Esophagus squamous epithelium (tissue), 5 donors: ENCODE measurements at places on chromosomes 4 and X.

- H3K4me3 ChIP-seq, result no peak overlapping the region
- H3K27ac ChIP-seq, result no peak overlapping the region
- no peaks in the 10 kb centered on the region for H3K27me3 ChIP-seq
- H3K36me3 ChIP-seq, result no peaks in the 10 kb centered on the region
- DNase-seq, result no peak
- no peaks in the 10 kb centered on the region for H3K4me1 ChIP-seq
Observed at GRCh38 chr4:108313546-108314339, 145.0 kb upstream of the LEF1 start.

- H3K4me3 ChIP-seq, result no peak overlapping the region
- H3K27me3 ChIP-seq, result no peaks in the 10 kb centered on the region
- no peaks in the 10 kb centered on the region for H3K4me1 ChIP-seq
- no peaks in the 10 kb centered on the region for H3K36me3 ChIP-seq
Observed at GRCh38 chrX:132188175-132188574, 31.1 kb downstream of the RAP2C start.

GRCh38 chrX:145694048-145694447 is 123.6 kb upstream of the SLITRK2 start:
- H3K4me3 ChIP-seq, result no peak overlapping the region
- no peak for DNase-seq
- H3K27ac ChIP-seq, result no peak overlapping the region
- H3K36me3 ChIP-seq, result no peaks in the 10 kb centered on the region
- no peaks in the 10 kb centered on the region for H3K27me3 ChIP-seq

GRCh38 chr4:22490718-22491315 is 25.0 kb downstream of the ADGRA3 start:
- DNase-seq, result no peak
- no peaks in the 10 kb centered on the region for H3K4me1 ChIP-seq
- no peaks in the 10 kb centered on the region for H3K27me3 ChIP-seq
- H3K36me3 ChIP-seq, result no peaks in the 10 kb centered on the region
- H3K4me3 ChIP-seq, result no peak overlapping the region

DNA sequence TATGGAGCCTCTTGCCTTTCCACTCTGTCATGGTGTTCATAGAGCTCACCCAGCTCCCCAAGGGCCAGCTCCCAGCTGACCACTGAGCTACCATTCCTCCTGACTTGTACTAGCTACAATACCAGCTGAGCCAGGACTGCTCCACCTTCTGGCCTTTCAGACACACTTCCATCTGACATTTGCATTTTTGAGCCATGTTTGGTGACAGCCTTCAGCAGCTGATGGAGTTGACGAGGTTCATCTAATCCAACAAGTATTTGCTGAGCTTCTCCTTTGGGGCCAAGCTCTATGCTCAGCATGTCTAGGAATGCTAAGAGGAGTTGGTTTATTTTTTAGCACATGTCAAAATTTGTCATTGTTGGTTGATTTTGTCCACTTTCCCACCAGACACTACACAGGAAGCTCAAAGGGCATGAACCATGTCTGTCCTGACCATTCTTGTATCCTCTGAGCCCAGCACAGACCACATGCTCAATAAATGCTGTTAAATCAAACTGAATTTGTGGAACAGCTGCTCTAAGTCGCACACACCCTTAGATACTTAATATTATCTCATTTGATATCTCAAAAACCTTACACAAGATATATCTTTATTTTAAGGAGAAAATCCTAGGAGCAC is 142.6 kb upstream of the PPARGC1A start:
- H3K4me1 ChIP-seq, result no peaks in the 10 kb centered on the region
- H3K27ac ChIP-seq, result no peak overlapping the region

DNA sequence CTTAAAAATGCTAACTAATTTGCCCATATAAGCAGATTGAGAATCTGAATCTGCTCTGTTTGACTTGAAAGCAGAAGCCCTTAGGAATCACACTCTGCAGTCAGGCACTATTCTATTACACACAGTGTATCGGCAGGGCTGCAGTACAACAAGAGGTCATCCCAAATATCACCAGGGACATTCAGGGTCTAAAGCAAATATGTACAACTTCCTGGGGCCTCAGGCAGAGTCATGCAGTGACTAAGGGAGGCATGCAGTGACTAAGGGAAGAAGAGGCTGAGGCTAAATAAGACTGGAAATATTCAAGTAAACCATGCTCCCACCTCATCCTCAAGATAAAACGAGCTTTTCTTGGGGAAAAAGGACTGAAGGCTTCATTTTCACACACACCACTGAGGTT is 20.9 kb downstream of the MAPK10 start:
- no peak overlapping the region for H3K27ac ChIP-seq
- H3K27me3 ChIP-seq, result no peaks in the 10 kb centered on the region
- H3K4me1 ChIP-seq, result no peaks in the 10 kb centered on the region
- H3K4me3 ChIP-seq, result no peak overlapping the region
- no peak for DNase-seq
- H3K36me3 ChIP-seq, result no peaks in the 10 kb centered on the region

DNA sequence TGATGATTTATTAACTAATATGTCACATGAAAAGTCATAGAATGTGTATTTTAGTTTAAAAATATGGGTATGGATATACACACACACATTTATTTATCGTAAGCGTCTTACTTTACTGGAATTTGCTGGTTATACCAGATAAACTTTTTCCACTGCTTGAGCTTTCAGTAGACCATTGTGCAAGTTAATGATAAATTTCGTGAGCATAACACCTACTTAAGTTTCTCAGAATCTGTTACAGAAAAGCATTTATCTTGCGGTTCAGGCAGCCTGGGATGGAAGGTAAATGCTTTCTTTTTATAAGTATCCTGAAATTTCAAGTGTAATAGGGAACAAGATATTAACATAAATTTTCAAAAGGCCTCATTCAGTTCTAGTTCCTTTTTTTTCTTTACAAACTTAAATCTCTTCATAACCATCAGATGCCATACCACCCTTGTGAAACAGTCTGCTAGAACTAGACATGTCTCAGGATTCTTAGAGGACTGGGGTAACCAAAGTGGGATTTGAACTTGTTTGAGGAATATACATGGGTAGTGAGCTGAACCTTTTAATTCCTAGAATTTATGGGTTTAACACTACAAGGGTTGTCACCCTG is 27.7 kb downstream of the ATP7A start:
- H3K4me1 ChIP-seq, result no peaks in the 10 kb centered on the region
- no peak overlapping the region for H3K4me3 ChIP-seq
- no peak for DNase-seq
- H3K27me3 ChIP-seq, result no peaks in the 10 kb centered on the region
- no peaks in the 10 kb centered on the region for H3K36me3 ChIP-seq

- no peaks in the 10 kb centered on the region for H3K4me1 ChIP-seq
- H3K4me3 ChIP-seq, result no peak overlapping the region
- DNase-seq, result no peak
- no peaks in the 10 kb centered on the region for H3K36me3 ChIP-seq
- H3K27me3 ChIP-seq, result no peaks in the 10 kb centered on the region
- no peak overlapping the region for H3K27ac ChIP-seq
Observed at GRCh38 chr4:14115106-14115505, 487.6 kb upstream of the BOD1L1 start.

- H3K27ac ChIP-seq, result no peak overlapping the region
- H3K4me3 ChIP-seq, result no peak overlapping the region
Observed at GRCh38 chrX:153878969-153879653, 6.9 kb downstream of the L1CAM start.

GRCh38 chr4:86924811-86925210 is 10.0 kb upstream of the AFF1 start:
- H3K4me3 ChIP-seq, result no peak overlapping the region
- no peaks in the 10 kb centered on the region for H3K27me3 ChIP-seq
- H3K27ac ChIP-seq, result no peak overlapping the region
- no peaks in the 10 kb centered on the region for H3K36me3 ChIP-seq

GRCh38 chr4:39043861-39044363 is 11.7 kb upstream of the TMEM156 start:
- H3K36me3 ChIP-seq, result no peaks in the 10 kb centered on the region
- peak overlapping the region; percentile 94 for H3K4me3 ChIP-seq
- H3K27ac ChIP-seq, result peak overlapping the region; percentile 94
- DNase-seq, result no peak

GRCh38 chr4:168601899-168602298 is 105.0 kb downstream of the PALLD start:
- no peaks in the 10 kb centered on the region for H3K36me3 ChIP-seq
- H3K27me3 ChIP-seq, result no peaks in the 10 kb centered on the region
- H3K4me1 ChIP-seq, result no peaks in the 10 kb centered on the region
- no peak overlapping the region for H3K4me3 ChIP-seq

DNA sequence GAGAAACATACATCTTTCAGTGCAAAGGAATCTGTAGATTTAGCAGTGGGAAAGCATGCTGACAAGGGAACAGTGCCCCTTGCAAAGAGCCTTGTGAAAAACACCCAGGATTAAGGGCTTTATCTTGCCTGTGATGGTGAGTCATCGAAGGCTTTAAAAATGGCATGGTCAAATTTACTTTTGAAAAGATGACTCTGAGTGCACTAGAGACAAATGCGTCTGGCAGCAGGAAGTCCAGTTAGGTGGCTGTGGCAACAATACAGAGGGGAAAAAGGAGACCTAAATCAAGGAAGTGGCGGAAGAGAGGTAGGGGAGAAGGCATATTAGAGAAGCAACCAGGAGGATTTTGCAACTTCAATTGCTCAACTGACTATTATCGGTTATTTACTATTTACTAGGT is 472.6 kb upstream of the CPEB2 start:
- H3K27ac ChIP-seq, result no peak overlapping the region
- no peaks in the 10 kb centered on the region for H3K27me3 ChIP-seq
- DNase-seq, result no peak
- H3K4me3 ChIP-seq, result no peak overlapping the region
- no peaks in the 10 kb centered on the region for H3K36me3 ChIP-seq

DNA sequence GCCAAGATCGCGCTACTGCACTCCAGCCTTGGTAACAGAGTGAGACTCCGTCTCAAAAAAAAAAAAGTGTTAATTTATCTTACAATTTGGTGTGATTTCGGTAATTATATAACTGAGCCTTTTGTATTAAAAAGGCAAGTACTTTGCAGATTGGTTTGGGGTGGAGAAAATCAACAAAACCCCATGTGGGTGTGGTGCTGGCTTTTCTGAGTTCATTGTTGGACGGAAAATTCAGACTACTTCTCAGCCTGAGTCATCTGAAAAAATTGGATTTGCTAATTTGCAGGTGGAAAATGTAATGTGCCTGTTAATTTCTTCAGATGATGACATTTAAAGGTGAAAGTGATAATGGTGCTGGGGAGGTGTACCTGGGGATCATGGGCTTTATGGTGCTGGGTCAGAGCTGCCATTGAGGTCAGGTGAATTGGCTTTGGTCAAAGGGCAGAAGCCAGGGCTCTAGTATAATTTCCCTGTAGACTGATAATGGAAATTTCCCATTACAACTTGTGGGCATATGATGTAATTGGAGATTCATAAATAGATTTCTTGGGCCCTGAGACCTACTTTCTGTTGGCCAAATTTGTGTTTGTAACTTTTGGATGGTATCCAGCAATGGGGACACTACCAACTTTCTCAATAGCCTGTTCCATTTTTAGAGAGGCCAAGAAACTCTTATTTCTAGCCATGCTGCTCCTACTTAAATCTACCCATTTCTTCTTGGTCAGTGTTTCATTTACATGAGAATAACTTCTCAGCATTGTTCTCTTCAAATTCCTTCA is 74.3 kb upstream of the TEX13D start:
- H3K27ac ChIP-seq, result no peak overlapping the region
- H3K4me1 ChIP-seq, result no peaks in the 10 kb centered on the region

GRCh38 chr4:108850219-108850649 is 87.4 kb upstream of the ETNPPL start:
- no peak overlapping the region for H3K27ac ChIP-seq
- H3K4me3 ChIP-seq, result no peak overlapping the region
- no peak for DNase-seq
- no peaks in the 10 kb centered on the region for H3K4me1 ChIP-seq

DNA sequence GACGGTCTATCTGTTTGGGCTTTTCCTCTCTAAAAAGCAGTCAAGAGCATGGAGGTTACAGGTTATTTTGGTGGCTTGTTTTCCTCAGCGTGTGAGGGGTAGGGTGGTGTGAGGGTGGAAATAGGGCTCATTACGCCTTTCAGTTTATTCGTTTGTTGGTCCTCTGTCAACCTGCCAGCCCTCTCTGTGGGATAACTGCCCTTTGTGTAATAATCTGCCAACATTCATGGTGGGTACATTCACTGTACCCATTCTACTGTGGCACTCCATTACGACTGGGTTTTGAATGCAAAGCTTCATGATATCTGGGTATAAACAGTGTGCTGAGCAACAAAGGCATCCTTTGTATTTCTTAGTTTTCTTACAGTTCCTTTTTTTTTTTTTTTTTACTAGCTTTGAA is 136.4 kb downstream of the ADGRL3 start:
- no peaks in the 10 kb centered on the region for H3K4me1 ChIP-seq
- no peaks in the 10 kb centered on the region for H3K27me3 ChIP-seq
- DNase-seq, result no peak
- no peak overlapping the region for H3K27ac ChIP-seq

DNA sequence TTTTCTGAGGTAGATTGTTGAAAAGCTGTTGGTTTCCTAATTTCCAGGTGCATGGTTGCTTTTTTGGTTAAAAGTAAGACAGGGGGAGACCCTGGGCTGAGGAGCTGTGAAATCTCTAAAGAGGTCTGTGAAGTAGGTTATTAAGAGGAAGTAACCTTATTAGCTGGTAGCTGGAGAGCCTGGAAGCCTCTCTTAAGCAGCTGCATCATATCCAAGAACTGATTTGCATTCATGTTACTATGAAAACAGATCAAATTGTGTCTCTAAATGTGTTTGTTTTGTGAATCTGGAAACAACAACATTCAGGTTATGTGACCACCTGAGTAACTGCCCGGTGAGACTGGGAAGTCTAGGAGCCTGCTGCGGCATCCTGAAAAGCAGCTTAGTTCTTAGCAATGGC is 54.1 kb downstream of the ARHGAP10 start:
- no peak overlapping the region for H3K27ac ChIP-seq
- DNase-seq, result no peak
- H3K4me3 ChIP-seq, result no peak overlapping the region
- no peaks in the 10 kb centered on the region for H3K27me3 ChIP-seq
- H3K36me3 ChIP-seq, result no peaks in the 10 kb centered on the region
- peaks cover 77% of the 10 kb centered on the region for H3K4me1 ChIP-seq

- no peaks in the 10 kb centered on the region for H3K4me1 ChIP-seq
- no peak overlapping the region for H3K4me3 ChIP-seq
- no peak for DNase-seq
- H3K27ac ChIP-seq, result no peak overlapping the region
Observed at GRCh38 chr4:159608436-159608835, 505.6 kb downstream of the RAPGEF2 start.

- H3K36me3 ChIP-seq, result no peaks in the 10 kb centered on the region
- H3K27ac ChIP-seq, result no peak overlapping the region
- no peaks in the 10 kb centered on the region for H3K27me3 ChIP-seq
- H3K4me1 ChIP-seq, result no peaks in the 10 kb centered on the region
- DNase-seq, result no peak
Observed at GRCh38 chrX:72027024-72027913, 104.4 kb downstream of the RTL5 start.
